ENCODE measurements at places on chromosomes 7 and 10.

DNA sequence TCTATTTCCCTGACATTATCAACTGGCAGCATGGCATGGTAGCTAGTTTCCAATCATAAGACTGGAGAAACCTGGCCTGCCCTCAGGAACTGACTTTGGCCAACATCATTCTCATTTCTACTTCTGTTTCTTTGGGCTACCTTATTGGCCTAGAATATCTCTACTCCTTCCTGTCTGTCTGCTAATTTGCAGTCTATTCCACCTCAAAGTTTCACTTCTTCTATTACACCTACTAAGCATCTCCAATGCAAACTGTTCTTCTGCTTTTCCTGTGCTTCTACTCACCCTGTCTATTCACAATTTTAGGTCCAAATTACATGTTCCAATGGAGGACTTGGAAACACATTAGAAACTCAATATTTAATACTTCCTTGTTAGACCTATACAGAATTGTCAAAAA, 65.6 kb downstream of the ZNF503 start:
- DNase-seq, result no peak

DNA sequence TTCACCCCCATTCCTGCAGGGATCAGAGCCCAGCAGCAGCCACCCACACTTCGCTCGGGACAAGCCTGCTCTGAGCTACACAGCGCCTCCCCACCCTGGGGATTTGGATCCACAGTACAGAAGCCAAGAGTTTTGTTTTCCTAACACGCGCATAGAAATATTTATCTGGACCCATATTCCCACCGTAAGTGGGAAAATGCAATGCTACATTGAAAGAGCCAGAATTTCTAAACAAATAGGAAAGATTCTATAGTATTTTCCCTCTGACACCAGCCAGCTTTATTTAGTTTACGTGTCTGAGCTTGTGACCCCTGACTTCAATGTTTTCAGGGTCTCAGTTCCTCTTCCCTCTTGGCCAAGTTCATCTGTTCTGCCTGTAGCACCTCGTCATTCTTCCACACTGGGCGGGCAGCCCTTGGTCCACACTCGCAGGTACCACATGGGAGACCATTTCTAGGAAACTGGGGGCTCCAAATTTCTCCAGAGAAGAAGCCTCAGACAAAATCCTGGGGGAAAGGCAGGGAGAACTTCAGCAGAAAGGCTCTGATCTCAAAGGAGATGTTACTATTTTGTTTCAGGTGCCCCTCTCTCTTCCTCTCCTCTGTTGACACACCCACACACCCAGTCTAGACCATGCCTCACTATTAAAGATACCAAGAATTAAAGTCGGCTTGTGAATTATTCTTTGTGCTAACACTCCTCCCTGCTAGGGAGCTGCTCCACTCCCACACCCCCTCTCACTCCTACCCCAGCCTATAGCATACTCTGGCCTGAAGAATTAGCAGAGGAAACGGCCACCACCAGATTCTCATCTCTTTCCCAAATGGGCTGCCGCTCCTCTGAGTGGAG, 116.0 kb upstream of the PCGF5 start:
- no peak for DNase-seq

DNA sequence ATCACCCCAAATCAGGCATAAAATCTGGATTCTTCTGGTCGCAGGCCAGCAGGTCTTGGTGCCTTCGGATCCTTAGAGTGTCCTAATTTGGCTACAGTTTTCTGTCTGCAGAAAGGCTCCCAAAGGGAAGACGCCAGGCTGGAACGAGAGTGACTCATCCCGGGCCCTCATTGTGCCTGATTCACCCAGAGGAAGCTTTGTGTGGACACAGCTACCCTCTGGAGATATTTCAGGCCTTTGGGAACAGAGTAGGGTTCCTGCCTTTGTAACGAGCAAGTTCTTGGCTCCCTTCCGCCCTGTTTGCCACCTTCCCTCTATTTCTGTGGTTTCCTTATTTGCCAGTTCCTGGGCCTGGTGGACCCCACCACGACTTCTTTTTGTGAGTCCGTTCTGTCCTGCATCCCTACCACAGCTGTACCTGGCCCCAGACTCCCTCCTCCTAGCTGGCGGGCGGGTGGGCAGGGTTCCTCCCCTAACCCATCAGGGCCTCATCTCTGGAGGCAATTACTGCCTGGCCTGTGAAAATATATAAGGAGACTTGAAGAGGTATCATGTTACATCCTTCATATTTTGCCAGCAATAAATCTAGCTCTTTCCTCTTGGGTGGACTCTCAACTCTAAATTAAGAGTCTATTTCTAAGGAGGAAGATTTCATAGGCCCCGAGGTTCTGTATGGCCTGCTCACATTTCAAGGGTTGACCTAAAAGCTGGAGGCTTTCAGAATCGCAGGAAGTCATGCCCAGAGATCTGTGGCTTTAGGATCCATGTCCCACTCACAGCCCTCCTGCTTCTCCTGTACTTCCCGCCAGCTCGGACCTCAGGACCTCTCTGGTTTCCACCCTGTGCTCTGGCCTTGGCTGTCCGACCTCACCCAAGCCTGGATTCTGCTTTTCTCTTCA, 219.2 kb upstream of the ZNF32 start:
- no peak for DNase-seq

- DNase-seq, result no peak
Observed at GRCh38 chr10:72058989-72059842, 29.1 kb downstream of the SPOCK2 start.

GRCh38 chr7:40843338-40843985, 708.7 kb downstream of the SUGCT start:
- no peak for DNase-seq

DNA sequence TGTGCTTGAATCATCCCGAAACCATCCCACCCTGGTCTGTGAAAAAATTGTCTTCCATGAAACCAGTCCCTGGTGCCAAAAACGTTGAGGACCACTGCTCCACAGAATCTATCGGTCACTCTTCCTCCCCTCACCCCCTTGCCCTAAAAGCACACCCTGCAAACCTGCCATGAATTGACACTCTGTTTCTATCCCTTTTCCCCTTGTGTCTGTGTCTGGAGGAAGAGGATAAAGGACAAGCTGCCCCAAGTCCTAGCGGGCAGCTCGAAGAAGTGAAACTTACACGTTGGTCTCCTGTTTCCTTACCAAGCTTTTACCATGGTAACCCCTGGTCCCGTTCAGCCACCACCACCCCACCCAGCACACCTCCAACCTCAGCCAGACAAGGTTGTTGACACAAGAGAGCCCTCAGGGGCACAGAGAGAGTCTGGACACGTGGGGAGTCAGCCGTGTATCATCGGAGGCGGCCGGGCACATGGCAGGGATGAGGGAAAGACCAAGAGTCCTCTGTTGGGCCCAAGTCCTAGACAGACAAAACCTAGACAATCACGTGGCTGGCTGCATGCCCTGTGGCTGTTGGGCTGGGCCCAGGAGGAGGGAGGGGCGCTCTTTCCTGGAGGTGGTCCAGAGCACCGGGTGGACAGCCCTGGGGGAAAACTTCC, 784 bp upstream of the SERPINE1 start:
- no peak for DNase-seq

GRCh38 chr10:91194497-91195179, 25.8 kb upstream of the PCGF5 start:
- no peak for DNase-seq

DNA sequence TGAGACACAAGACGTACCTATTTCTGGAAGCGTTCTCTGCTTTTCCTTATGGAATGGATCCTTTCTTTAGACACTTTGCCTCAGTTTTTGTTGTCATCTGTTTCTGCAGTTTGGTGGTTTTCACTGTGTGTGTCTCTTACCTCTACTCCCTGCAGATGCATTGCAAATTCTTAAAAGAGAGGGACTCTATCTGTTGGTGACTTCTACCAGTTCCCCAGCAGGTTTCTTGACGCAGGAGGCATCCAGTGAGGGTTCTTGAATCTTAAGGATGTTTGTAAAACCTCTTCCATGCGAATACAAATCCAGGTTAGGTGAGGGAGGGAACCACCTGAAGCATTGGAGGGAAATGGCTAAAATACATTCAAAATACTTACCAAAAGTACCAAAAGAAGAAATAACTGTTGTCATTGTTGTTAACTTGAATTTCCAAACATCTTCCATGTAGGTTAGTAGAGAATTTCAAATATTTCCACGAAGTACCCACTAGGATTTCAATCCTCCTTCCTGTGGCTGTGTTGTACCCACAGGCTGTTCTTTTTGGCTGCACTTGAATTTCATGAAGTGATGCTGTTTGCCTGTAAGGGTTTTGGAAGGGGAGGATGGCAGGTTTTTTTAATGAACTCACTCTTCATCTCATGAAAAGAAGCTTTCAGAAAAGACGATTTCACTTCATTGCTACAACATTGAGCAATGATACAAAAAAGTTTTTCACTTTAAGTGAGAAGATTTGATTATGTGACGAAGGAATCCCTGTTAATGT, 32.2 kb downstream of the PLXDC2 start:
- no peak for DNase-seq

DNA sequence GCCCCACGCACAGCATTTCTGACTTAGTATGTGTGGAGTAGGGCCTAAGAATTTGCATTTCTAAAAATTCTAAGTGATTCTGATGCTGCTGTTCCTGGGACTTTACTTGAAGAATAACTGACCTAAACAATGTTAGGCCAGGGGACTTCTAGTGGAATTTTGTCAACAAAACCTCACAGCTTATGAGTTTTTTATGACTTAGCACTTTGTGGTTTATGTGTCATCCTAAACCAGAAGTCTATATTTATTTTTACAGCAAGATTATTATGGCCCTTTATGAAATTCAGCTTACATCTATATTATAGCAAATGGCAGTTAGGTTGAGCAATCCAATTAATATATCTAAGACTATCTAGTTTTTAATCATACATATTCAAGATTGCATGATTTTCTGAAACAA, 24.6 kb upstream of the BET1 start:
- DNase-seq, result no peak

GRCh38 chr7:16592395-16592794, 53.2 kb downstream of the ANKMY2 start:
- DNase-seq, result no peak

DNA sequence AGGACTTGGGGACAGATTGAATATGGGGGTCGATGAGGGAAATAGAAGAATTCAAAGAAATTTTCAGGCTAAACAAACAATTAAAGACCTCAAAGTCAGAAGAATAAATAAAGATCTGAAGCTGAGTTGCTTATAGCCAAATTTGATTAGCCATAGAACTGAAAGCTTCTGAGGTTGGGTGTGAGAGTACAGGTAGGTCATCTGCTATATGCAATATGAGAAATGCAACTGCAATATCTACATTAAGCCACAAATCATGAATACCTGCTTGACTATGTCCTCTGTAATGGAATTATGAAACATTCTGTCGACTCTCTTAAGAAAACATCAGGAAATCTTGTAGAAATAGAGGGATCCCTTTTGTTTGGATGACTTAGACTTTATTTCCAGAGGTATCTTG, 192.1 kb upstream of the PCDH15 start:
- no peak for DNase-seq

GRCh38 chr7:49823566-49823965, 50.1 kb downstream of the VWC2 start:
- DNase-seq, result no peak

GRCh38 chr10:60346661-60347060, 43.0 kb downstream of the ANK3 start:
- no peak for DNase-seq

DNA sequence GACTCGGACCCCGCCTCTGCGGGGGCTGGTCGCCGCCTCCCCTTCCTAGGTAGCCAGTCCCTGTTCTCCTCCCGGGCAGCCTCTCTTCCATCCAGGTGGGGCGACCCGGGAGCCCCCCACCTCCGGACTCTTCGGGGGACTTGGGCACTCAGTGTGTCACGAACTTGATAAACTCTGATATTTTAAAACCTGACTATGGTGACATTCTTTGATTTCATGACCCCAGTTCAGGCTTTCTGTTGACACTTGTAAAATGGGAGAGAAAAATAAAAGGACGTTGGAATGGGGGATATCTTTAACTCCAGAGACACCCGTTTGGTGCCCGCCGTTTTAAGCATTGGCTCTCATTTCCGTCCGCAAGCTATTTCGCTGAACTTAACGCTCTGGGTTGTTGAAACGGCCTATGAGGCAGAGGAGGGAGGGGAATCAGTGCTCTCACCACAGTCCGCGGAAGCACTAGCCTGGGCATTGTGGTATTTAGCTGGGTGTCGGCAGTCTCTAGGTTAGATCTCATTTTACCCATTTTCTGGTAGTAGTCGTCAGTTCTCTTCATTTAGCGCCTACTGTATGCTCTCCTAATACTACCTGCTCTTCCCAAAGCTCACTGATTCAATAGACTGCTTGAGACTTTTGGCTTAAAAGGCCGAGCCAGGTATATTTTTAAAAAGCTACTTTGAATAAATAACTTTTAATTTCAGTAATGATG, 738 bp downstream of the VPS26A start:
- peak; percentile 71 for DNase-seq

- no peak for DNase-seq
Observed at GRCh38 chr10:60967854-60968484, 24.0 kb upstream of the RHOBTB1 start.

- DNase-seq, result no peak
Observed at GRCh38 chr7:93212881-93213280, 13.4 kb downstream of the HEPACAM2 start.

All from hematopoietic multipotent progenitor cell treated with erythropoietin and hydrocortisone succinate and interleukin-3 and kit ligand, for 17 days (in vitro differentiated cells).